ENCODE measurements at places on chromosomes 2 and 18. TPM values are rescaled to one million over a fixed set of nuclear protein-coding genes. Genes with fewer than 3 reads are reported as not detected.

KCNF1 gene
- total RNA-seq, result 0.59 TPM

CCDC68 gene
- total RNA-seq, result 3.7 TPM

CYRIA gene
- total RNA-seq, result 0.74 TPM

MATN3 gene
- total RNA-seq, result 3.9 TPM

MPHOSPH10 gene
- total RNA-seq, result 18.8 TPM

GATA6 gene
- total RNA-seq, result 9.8 TPM

ZBTB7C gene
- not detected for total RNA-seq

RETSAT gene
- total RNA-seq, result 33.5 TPM

AQP4 gene
- not detected for total RNA-seq

SKOR2 gene
- total RNA-seq, result not detected
